ENCODE measurements at places on chromosomes 1 and 21.

DNA sequence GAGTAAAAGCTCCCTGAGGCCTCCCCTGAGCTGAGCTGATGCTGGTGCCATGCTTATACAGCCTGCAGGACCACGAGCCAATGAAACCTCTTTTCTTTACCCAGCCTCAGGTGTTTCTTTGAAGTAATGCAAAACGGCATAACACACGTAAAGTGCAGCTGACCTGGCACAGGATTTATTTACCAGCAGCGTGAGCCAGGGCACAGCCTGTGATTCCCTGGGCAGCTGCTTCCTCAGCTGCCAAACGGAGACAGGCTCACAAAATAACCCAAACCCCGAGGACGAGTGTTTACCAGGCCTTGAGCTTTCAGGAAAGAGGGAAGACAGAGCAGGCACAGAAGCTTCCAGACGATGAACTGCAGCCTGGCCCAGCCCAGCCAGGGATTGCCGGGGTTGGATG, 120.6 kb upstream of the ARHGEF16 start:
- DNase-seq: no peak

DNA sequence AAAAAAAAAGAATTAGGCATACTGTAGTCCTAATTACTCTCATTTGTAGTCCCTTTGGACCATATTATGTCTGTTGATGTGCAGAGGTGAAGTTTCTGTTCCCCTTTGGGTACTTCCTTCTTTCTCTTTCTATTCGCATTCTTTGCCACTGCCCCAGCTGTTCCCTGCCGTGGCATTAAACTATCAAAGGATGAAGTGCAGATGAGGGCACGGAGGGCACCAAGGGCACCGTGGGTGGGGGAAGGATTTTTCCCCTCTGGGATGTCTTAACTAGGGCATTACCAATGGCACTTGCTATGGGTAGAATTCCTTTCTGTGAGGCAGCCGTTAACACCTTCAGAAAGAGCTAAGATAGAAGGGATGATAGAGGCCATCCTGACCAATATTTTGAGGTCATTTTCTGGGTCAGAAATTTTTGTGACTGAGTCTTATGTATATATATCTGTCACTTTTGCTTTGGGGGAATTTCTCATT, 4.9 kb upstream of the MAPKAPK2 start:
- DNase-seq: no peak

GRCh38 chr1:110341146-110341871, 2.1 kb downstream of the RBM15 start:
- DNase-seq: no peak

DNA sequence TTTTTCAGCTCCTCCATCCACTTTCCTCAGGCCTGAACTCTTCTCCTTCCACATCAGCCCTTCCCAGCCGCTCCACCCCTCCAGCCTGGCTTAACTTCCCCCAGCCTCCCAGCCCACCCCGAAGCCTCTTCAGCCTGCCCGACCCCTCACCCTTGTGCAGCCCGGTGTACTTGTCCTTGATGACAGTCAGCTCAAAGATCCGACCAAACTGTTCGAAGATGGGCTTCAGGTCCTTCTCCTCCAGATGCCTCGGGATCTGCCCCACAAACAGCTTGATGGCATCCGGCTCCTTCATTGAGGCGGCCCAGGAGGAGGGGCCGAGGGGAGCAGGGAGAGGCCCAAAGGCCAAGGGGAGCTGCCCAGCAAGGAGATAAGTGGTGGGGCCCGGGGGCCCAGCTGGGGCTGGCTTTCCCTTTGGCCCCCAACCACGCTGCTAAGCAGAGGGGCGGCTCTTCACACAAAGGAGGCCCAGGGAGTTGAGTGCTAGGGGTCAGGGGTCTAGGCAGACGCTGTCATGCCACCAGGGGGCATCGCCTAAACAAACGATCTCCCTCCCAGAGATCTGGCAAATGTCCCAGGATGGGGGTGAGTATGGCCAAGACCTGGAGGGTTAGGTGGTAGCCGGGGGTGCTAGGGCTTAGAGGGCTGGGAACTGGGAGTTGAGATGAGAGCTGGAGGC, 738 bp downstream of the CELF3 start:
- no peak for DNase-seq

- DNase-seq: peak; percentile 56
Observed at GRCh38 chr1:232416026-232416568, 213.8 kb downstream of the SIPA1L2 start.

DNA sequence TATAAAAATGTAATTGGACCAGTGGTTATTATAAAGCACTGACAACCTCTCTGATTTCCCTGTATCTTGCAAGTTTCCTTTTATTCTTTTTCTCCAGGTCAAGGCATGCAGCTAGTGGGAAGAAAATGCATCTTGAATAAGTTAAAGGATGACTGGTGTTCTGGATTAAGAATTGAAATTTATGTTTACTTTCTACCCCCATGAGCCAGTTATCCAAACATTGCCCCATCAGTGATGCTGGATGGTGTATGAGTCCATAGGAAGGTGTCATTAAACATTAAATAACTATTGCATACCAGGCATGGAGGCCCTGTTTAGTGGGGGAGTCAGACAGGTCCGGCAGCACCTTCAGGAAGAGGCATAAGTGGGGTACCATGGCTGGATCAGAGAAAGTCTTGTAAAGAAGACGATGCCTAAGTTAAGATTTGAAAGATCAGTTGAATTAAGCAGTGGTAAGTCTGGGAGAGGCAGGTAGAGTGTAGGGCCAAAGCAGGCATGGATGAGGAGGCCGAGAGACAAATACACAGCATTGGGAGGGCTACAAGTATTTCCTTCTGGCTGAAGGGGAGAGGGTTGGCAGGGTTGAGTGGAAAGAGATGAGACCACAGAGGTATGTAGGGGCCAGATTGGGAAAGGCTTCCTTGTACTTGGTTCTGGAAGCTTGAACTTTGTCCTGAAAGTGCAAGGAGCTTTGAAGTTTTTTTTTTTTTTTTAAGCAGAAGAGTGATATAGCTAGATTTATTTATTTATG, 5.7 kb downstream of the SZRD1 start:
- DNase-seq: no peak

DNA sequence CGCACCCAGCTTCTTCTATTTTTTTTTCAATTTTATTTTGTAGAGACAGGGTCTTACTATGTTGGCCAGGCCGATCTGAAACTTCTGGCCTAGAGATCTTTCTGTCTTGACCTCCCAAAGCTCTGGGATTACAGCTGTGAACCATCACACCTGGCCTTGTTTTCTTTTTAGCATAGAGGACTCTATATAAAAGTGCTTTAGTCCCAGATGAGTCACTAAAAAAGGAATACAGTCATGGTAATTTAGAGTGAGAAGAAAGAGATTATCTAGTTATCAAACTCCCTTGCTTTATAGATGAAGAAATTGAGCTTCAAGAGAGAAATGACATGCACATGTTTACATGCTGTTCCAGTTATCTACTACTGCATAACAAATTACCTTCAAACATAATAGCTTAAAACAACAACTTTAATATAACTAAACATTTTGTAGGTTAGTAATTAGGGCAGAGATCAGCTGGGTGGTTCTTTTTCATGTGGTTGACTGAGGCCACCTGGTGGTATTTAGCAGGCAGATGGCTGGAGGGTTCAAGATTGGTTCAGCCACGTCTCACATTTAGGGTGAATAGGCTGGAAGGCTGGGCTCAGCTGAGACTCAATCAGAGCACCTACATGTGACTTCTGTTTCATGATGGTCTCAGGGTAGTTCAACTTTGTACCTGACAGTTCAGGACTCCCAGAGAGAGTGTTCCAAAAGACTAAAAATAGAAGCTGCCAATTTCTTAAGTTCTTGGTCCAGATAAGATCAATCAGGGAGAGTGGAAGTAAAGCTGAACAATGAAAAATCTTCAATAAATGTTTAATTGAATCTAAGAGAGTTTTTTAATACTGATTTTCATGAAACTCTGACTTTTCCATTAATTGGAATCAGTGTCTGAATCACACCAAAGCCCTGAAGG, 16.9 kb upstream of the MTF2 start:
- DNase-seq: peak; percentile 58

Data from bronchial epithelial cell (primary cell).